NCI-H2081 treated with DMSO at 0.1 percent for 48 hours (cell line): ENCODE measurements at places on chromosomes 2 and 18.

DNA sequence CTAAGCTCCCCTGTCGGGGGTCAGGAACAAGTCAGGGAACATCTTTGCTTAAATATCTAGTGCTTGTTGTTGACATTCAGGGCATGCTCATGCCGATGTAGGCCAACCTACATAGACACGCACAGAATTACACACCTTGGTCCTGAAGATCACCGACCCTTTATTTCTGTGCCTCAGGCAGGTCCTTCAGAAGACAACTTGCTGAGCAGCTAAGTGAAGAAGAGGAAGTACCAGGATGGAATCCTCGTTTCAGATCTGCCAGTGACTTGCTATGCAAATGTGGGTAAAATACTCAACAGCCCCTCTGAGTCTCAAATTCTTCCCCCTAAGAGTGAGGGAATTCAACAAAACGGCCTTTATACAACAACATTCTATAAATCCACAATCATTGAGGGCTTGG is 494.7 kb downstream of the BCL11A start:
- DNase-seq: no peak

GRCh38 chr2:39504790-39505335 is 67.8 kb upstream of the MAP4K3 start:
- no peak for DNase-seq

GRCh38 chr2:68294913-68295312 is 24.8 kb downstream of the CNRIP1 start:
- DNase-seq: no peak

DNA sequence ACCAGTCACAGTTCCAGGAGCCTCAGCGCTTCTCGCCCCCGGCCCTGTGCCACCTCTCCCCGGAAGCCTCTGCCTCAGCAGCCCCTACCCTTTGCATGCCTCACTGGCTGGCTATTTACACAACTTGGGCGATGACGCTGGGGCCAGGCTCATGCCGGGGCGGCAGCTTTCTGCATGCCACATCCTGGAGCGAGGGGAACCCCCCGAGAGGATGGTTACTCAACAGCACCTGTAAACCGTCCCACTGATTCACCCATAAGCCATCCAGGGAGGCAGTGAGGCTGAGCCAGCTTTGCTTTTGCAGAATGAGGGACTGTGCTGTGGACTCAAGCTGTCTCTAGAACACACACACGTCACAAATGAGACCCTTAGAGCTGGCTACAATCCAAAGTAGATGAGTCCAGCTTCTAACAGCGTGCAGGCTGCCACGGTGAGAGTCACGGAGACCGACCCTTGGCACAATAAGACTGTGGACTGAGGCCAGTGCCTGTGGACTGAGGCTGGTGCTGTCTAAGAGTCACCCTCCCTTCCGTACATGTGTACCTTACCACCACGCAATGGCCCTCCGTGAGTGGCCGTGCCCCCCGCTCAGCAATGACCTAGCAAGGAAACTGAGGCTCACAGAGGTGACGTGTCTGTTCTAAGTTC is 45.6 kb upstream of the ODC1 start:
- no peak for DNase-seq

GRCh38 chr2:222054813-222055212 is 244.0 kb downstream of the PAX3 start:
- DNase-seq: no peak

- DNase-seq: no peak
Measured at GRCh38 chr2:46954951-46955571, 39.5 kb upstream of the MCFD2 start.
